ENCODE measurements at places on chromosomes 7 and 10.

DNA sequence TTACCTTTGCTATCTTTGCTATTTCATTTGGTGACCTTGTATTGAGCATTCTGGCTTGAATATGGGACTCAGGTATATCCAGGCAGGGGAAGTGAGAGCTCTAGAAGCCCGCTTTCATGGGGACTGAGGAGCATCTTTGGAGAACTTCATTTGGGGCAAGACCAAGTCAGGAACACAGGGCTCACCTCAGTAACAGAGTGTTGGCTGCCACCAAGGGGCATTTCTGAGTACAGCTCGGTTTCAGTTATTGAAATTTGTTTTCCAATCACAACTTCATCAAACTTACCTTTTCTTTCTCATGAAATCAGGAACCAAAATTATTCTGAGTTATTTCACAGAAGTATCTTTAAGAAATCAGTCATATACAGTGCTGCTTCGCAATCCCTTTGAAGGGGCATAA, 337.2 kb downstream of the C7orf25 start:
- peak; percentile 25 for DNase-seq

DNA sequence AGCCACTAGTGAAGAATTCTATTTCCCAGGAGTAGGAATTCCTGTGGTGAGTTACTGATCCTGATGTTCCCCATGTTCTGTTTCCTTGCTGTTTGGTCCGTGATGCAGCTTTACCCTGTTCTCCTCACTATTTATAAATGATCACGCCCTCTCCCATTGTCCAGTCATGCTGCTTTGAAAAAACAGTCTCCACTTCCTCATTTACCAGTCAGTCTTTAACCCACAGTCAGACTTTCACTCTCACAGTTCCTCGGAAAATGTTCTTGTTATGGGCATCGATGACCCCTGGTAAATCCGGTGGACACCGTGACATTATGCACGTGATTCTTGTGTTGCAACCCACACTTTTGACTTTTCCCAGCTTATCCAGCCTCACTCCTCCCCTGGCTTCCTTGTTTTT, 14.4 kb downstream of the SCIN start:
- DNase-seq = no peak

- DNase-seq = no peak
These were observed 49.8 kb downstream of the RASGEF1A start for GRCh38 chr10:43216931-43217562.

GRCh38 chr7:142414135-142414534, 156.3 kb upstream of the PRSS58 start:
- no peak for DNase-seq

DNA sequence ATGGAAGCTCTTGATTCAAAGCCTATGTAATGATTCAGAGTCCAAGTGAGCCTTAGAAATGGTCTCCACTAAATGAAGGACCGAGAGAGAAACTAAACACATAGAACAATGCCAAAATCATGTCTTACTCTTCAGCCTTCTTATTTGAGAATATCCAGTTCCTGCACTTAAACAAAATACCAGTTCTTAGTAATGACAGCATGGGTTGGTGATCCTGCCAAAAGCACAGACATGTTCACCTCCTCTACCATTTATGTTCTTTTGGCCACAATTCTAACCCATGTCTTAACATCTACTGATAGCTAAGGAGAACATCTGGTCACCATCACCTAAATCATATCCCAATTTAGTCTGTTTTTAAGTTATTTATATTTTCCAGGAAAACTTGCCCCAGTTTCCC, 239.6 kb upstream of the PTN start:
- DNase-seq = peak; percentile 84

DNA sequence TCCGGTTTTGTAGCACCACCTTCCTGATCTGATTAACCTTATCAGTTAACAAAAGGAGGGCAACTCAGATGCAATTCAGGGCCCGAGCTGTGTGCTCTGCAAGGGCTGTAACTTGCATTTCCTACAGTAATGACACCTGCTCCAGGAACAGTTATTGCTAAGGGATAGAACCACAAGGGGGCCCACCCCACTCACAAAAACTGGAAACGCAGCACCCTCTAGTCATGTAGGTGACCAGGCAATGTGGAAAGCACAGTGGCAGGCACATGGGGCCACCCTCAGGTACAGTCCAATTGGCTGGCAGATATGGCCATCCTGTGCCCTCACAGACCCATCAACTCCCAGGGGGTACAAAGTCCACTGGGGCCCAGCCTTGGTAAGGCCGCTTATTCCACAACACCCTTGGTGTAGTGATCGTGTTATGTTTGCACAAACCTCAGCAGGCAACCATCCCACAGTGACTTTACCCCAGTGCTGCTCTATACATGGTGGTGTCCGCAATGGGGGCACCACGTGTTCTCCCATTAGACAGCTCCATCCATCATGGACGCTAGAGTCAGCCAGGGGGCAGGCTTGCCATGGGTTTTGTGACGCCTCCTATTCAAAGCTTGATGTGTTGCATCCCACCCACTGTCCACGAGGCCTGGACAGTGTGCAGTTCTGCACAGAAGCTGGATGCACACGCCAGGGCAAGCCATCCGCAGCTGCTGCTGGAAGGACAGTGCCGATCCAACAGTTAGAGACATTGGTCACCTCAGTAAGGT, 9.4 kb downstream of the RNF133 start:
- no peak for DNase-seq

GRCh38 chr10:59258890-59259289, 82.4 kb downstream of the PHYHIPL start:
- DNase-seq = no peak

GRCh38 chr10:118664321-118664720, 68.9 kb upstream of the PRLHR start:
- DNase-seq = no peak

- DNase-seq = no peak
These were observed 191.9 kb upstream of the PPP1R3A start for GRCh38 chr7:114110666-114111065.

DNA sequence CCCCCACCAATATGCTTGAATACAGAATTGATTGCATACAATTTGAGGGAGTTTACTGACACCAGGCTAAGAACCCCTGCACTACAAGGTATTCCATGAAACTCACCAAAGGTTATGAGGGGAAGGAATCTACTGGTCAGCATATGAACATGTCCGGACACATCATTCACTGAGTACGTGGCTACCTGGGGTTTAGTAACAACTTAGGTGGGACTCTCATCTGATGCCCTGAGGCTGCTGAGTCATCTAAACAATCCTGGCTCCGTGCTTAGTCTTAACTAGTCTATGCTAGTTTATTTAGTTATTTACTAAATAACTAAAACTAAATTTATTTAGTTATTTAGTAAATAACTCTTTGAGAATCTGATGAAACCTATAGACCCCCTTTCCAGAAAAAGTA, 11.3 kb downstream of the PI4K2A start:
- DNase-seq = no peak

GRCh38 chr10:14812271-14812670, 25.6 kb downstream of the CDNF start:
- no peak for DNase-seq

DNA sequence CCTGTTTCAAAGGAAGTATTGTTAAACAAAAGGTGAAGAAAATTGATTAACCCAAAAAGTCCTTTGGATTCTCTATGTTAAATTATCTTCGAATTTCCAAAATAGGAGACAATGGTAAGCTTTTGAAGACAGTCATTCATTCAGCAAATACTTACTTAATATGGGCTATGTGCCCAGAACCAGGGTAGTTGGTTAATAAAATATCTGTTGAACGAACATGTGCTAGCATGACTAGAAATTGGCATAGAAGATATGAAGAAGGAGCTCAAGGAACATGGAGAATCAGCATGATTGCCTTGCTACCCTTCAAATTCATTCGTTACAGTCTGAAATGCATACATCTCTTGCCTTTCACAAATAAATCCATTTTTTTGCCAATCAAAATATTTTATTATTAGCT, 123.1 kb upstream of the RHEB start:
- DNase-seq = no peak

DNA sequence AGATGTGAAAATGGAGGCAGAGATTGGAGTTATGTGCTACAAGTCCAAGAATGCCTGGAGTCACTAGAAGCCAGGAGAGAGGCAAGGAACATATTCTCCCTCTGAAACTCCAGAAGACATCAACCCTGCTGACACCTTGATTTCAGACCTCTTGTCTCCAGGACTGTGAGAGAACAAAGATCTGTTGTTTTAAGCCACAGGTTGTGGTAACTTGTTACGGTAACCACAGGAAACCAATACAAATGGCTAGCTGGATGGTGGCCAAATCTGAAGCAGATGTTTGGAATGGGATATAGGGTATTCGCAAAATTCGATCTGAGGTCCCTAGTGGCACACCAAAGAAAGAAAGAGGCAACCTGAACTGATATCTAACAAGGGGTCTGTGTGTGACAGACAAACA, 129.0 kb downstream of the HERPUD2 start:
- no peak for DNase-seq

DNA sequence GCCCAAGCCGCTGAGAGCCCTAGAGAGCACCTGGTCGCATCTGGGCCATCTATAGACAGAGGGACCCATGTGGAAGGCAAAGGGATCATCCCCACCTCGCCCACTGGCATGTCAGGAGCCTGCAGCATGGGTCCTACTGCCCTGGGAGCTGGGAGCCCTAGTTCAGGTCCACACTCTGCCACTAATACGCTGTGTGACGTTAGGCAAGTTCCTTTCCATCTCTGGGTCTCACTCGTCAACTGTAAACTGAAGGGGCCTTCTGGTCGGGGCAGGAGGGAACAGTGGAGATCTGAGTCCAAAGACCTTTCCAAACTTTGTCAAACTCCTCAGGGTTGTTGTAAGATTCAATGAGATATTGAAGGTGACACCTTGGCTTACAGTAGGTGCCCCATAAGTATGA, 23.4 kb downstream of the UNC5B start:
- no peak for DNase-seq

- DNase-seq = no peak
These were observed 38.0 kb downstream of the WIPI2 start for GRCh38 chr7:5228066-5228465.

DNA sequence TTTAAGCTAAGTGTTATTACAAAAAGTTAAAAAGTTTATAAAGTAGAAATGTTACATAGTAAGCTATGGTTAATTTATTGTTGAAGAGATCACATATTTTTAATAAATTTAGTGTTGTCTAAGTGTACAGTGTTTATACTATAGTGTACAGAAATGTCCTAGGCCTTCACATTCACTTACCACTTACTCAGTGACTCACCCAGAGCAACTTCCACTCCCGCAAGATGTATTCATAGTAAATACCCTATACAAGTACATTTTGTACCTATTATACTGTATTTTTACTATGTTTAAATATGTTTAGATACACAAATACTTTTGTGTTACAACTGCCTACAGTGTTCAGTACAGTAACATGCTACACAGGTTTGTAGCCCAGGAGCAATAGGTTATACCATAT, 69.2 kb downstream of the DNAJC1 start:
- no peak for DNase-seq

DNA sequence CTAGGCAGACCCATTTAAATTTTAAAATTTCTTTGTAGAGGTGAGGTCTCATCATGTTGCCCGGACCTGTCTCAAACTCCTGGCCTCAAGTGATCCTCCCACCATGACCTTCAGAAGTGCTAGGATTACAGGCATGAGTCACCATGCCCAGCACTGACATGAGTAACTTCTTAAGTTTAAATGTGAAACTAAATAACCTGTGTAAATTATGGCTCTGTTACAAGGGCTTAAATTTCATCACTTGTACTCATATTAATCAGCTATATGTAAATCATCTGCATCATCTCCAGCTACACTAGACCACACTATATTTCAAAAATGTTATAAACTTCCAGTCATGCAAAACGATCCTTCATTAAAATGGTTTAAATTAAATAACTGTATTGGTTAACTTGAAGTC, 56.1 kb downstream of the ATAD1 start:
- DNase-seq = no peak

DNA sequence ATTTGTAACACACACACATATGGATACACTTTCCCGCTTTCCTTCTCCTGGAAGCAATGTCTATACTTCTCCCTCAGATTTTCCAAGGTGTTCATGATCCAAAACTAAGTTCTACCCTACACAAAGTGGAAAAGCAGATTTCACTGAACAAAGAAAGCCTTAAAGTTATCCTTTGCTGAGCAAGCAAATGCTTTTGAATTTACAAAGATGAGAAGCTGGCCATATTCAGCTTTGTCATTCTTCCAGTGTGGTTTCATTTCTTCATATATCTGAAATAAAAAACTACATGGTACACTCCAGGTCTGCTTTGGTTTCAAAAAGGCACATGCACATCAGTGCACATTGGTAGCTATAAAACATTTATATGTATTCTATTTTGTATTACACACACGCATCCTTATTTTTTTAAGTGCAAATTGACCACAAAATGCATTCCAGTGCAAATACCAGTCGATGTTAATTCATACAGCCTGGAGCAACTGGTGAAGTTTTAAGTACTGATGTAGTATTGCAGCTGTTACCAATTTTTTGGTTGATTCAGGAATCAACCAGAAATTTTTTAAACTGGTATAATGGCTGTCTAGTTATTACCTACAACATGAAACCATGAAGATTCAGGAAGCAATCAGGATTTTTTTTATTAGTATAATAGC, 65.5 kb upstream of the SRPK2 start:
- peak; percentile 66 for DNase-seq

DNA sequence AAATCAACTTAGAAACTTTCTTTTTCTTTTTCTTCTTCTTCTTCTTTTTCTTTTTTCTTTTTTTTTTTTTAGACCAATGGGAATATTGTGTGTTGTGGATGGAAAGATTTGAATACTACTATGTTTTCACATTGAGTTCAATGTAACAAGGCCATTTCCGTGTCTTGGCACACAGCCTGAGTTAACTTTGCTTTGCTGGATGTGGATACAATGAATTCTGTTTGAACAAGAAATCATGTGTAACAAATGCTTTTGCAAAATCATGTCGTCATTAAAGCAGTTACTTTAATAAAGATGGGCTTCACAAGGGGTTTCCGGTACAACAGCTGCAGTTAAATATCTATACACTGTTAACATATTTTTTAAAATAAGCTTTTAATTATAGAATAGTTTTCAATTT, 13.5 kb upstream of the ENTPD1 start:
- DNase-seq = peak; percentile 75

DNA sequence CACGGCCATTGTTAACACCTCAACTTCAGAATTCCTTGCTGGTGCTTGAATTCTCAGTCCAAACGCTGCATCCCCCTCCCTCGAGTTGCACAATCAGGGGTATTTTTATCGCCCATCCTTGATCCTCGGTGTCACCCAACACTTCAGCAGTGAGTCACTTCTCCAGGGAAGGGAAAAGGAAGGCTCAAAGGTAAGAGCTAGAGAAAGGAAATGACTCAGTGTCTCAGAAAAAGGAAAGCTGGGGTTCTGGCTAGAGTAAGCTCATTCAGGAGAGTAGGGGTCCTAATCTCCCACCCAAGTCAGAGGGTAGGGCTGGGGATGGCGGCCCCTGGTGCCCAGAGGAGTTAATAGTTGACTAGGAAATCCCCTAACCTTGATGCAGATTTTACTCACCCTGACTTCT, 39.8 kb upstream of the TRIM8 start:
- DNase-seq = no peak

- peak; percentile 80 for DNase-seq
These were observed at the start of gene ARMC3 for GRCh38 chr10:22927661-22928403. ARMC3 (plus strand) TSS chr10:22928053; CDS start chr10:22931997, 3,944 bp downstream.

- DNase-seq = peak; percentile 73
These were observed 40.9 kb upstream of the ZNF32 start for GRCh38 chr10:43689618-43689954.

GRCh38 chr7:131072505-131073091, 255.1 kb upstream of the MKLN1 start:
- DNase-seq = no peak

Measured in tongue (tissue), 3 donors.